T-helper 17 cell (primary cell): ENCODE measurements at places on chromosomes 2 and 18.

DNA sequence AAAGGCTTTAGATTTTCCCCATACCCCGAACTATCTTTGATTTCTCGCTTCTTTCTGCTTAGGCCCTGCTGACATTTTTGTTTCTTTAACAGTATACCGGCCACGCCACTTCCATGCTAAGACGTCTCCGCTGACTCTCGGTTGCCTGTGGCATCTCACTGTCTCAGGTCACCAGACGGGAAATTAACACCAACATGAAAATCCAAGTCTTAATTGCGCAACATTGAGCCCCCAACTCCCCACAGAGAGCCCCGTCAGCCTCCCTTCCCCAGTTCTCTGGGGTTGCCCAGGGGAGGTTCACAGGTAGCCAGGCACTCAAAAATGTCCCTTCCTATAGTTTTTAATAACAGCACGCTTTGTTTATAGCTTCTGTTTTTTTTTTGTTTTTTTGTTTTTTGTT is 30.2 kb downstream of the CD8B2 start:
- DNase-seq, result no peak

DNA sequence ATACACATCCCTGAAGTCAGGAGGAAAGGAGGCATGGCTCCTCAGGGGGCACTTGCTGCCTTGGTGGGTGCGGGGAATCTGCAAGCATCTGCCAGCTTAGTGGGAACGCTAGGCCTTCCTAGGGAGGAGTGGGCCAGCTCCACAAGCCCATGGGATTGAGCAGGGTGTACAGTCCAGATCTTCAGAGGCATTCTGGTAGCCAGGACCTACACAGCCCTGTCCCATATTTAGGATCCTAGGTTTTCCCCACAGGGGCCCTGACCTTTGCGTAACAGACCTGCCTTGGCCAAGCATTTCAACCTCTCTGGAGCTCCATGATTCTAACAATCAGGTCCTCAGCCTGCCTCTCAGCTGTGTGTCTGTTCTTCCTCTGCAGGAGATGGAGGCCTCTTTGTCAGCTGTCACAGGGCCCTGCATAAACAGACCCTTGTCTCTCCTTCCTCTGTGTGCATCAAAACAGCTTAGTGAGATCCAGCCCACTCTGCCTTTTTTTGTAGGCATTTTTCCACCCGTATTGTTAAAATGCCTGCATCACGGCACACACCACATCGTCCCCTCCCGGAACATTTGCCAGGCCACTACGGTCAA is 140.2 kb upstream of the NDUFV2 start:
- DNase-seq, result no peak

- no peak for DNase-seq
Observed at GRCh38 chr2:218030409-218031195, 27.8 kb upstream of the TNS1 start.

DNA sequence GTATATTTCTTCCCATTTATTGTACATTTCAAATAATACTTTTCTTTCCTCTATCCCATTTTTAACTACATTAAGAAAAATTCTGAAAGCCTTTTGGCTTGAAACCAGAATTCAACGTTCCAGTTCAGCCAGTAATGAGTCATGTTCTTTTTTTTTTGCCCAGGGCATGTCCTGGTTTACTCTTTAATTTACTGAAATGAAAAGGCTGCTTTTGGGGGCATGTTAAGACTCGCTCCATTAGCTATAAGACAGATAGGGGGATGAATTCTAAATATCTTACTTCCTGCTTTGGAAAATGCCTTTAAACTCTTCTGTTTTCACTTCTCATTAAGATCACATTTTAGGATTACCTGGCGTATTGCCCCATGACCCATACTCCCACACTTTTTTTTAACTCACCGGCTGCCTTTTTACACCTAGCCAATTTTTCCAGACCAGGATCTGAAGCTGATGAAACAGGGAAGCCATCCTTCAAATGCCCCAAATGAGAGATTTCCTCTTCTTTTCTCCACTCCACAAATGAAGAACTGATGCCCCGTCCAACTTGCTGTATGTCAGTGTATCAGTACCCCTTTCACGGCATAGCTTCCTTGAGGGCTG is 585 bp downstream of the ABCA12 start:
- no peak for DNase-seq

GRCh38 chr2:232896111-232896510 is 26.0 kb downstream of the SNORC start:
- no peak for DNase-seq

DNA sequence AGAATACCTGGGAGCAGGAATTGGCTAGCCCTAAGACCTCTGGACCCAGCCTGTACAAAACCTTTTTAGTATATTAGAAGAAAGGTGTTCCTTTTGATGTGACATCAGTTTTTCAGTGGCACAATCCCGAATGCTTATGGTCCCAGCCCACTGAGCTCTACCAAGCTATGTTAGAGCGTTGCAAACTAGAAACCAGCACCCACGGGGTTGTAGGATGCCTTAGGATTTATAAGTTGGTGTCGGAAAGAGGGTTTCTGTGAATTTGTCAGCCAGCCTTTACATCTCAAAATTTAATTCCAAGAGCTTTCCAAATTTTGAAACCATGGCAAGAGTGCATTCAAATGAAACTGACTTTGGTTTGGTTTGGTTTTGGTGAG is 499 bp upstream of the LMAN1 start:
- no peak for DNase-seq
